DMS 273 treated with DMSO at 0.1 percent for 48 hours (cell line): ENCODE measurements at places on chromosomes 3 and 15.

GRCh38 chr15:36659917-36660316 is 80.5 kb downstream of the CDIN1 start:
- DNase-seq, result no peak

GRCh38 chr15:75517233-75517632 is 61.9 kb downstream of the PTPN9 start:
- DNase-seq, result no peak

GRCh38 chr3:195150181-195151118 is 120.5 kb downstream of the XXYLT1 start:
- no peak for DNase-seq

DNA sequence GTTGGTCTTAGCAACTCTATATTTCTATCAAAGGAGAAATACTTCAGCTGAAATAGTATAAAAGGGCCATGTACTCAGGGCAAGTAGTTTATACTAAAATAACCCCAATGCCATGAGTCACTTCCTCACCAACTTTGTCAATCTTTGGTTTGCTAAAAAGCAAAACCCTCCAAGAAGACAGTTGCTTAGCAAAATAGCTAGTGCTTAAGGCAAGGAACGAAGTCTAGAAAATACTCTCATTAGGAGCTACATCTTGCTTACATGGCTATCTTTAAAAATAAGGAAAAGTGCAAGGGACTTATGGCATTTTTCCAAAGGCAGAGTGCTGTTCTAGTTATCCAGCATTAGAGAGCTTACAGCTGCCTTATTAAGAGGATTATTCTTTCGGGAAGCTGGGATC is 28.4 kb downstream of the P3H2 start:
- DNase-seq, result no peak

DNA sequence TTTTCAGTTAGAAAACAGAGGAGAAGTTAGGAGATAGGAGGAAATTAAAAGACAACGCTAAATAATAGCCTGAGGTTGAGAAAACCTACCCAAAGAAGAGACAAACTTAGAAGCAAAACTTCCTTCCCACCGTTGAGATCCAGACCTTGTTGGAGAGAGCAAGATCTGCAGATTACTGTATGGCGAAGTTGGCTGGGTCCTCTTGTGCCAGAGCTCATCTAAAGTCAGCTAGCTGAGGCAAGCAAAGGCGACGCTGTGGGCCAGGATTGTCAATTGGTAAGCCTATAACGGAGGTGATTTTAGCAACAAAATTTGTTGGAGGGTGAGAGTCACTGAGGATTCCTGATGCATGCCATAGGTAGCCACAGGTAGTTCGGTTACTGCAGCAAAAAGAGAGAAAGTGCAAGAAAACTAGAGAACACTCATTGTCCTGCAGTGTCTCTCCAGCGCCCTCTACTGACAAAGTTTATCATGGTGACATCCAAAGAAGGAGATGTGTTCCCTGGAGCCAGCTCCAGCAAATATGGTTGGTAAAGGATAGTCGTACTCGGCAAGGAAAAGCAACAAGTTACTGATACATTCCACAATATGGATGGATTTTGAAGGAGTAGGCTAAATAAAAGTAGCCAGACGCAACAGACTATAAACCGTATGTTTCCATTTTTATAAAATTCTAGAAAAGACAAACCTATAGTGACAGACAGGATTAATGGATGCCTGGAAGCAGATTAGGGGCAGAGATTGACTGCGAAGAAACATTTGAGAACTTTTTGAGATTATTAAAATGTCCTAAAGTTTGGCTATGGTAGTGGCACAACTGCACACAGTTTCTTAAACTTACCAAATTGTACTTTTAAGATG is 9.8 kb upstream of the OR5K4 start:
- no peak for DNase-seq

DNA sequence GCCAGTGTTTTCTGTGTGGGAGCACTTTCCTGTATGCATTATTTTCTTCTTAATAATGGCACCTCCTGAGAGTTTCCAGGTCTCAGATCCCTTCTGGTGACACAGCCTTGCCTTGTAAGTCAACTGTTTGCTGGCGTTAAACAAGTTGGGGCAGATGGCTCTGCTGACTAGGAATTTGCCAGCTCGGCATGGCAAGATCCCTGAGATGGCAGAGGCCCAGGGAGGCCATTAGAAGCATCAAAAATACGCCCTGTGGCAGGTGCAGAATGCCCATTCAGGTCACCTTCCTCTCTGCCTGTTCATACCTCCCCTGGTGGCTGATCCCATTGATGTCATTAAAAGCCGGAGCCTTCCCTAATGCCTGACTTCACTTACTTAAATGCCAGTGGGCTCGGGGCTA is 320.9 kb upstream of the CTDSPL start:
- peak; percentile 7 for DNase-seq

- no peak for DNase-seq
Observed at GRCh38 chr15:38134252-38134651, 118.4 kb upstream of the SPRED1 start.

- no peak for DNase-seq
Observed at GRCh38 chr15:59657635-59658125, 365 bp upstream of the GTF2A2 start.

- DNase-seq, result peak; percentile 48
Observed at GRCh38 chr3:113271189-113271588, 59.8 kb downstream of the BOC start.

- DNase-seq, result no peak
Observed at GRCh38 chr15:45904019-45904418, 269.2 kb downstream of the SQOR start.

GRCh38 chr3:138038725-138039462 is 28.9 kb downstream of the CLDN18 start:
- DNase-seq, result no peak

- no peak for DNase-seq
Observed at GRCh38 chr3:73056014-73056844, 5.2 kb upstream of the EBLN2 start.

GRCh38 chr3:147422196-147422595 is 13.0 kb downstream of the ZIC1 start:
- DNase-seq, result no peak

DNA sequence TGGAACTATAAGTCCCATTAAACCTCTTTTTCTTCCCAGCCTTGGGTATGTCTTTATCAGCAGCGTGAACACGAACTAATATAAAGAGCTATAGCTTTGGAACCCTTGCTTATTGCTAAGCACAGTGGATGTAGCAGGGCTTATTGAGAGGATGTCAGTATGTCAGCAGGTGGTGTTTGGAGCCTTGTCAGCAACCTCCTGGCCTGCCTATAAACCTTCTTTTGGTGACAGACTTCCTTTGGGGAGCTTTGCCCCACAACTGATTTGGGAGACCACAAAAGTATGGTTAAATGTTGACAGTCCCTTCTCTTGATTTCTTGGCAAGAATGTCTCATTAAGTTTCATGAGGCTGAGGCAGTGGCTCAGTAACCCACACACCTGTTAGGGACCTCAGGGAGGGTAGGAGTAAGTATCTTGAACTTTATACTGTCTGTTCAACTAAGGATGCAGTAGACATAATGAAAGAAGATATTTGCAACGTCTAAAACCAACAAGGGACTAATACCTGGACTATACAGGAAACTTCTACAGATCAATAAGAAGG is 14.8 kb downstream of the CCNDBP1 start:
- no peak for DNase-seq

DNA sequence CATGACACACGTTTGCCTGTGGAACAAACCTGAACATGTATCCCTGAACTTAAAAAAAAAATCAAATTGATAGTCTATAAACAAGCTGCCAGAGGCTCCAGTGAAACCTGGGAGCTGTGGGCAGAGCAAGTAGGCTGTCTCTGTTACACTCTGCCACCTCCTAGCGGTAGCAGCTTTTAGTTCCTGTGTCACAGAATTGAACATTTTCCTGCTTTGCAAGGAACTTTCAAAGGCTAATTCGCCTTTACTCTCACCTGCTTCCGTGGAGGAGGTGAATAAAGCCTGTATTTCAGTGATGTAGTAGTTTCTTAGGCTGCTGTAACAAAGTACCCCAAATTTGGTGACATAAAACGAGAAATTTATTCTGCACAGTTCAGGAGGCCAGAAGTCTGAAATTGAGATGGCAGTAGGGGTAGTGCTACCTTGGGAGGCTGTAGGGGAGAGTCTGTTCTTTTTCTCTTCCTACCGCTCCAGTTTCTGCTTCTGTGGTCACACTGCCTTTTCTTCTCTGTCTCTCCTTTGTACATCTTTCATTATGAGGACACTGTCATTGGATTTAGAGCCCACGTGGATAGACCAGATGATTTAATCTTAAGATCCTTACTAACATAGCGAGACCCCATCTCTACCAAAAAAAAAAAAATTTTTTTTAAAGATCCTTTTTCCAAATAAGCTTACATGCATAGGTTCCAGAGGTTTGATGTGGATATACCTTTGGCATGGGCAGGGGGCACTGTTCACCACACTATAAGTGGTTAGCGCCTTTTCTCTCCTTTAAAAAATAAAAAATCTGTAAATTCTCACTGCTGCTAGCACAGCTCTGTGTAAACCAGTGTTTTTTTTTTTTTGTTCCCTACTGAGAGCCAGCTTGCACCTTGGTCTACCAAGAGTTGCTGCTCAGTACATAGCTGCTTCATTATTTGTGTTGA is 25.3 kb downstream of the FBXO22 start:
- DNase-seq, result no peak

DNA sequence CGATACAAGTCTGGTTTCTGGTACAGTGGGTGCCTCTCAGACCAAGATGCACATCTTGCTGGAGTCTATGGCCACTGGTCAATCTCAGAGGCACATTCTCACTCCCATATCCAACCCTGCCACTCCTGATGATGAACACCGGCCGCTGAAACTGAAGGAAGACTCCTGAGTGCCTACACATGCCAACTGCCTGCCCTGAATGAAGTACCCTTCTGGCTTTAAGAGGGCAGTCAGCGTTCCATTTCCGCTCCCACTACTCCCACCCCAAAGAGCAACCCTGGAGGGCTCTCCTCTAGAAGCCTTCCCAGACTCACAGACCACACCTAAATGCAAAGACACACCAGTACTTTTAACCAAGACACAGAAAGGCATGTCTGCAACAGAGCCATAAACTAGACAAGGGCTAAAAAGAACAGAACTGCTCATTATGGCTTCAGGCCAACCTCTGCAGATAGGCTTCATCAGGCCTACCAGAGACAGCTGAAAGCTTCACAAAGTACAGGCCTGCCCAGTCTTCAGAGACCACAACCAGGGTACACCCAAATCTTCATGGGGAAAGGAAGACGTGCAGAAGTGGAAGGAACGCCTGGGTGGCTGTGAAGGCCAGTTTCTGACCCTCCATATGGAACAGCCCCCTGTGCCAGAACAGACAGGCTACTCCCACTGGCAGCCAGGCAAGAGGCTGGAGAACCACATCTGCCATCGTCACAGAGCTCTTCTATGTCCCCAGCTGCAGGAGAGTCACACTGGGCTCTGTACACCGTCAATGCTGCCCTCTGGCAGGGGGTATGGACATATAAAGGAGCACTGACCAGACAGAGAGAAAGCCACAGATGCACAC is 14.3 kb downstream of the ANP32A start:
- no peak for DNase-seq

- DNase-seq, result no peak
Observed at GRCh38 chr3:127831723-127832172, 9.4 kb upstream of the MGLL start.

- DNase-seq, result no peak
Observed at GRCh38 chr15:37099319-37100108, 835 bp downstream of the MEIS2 start.

DNA sequence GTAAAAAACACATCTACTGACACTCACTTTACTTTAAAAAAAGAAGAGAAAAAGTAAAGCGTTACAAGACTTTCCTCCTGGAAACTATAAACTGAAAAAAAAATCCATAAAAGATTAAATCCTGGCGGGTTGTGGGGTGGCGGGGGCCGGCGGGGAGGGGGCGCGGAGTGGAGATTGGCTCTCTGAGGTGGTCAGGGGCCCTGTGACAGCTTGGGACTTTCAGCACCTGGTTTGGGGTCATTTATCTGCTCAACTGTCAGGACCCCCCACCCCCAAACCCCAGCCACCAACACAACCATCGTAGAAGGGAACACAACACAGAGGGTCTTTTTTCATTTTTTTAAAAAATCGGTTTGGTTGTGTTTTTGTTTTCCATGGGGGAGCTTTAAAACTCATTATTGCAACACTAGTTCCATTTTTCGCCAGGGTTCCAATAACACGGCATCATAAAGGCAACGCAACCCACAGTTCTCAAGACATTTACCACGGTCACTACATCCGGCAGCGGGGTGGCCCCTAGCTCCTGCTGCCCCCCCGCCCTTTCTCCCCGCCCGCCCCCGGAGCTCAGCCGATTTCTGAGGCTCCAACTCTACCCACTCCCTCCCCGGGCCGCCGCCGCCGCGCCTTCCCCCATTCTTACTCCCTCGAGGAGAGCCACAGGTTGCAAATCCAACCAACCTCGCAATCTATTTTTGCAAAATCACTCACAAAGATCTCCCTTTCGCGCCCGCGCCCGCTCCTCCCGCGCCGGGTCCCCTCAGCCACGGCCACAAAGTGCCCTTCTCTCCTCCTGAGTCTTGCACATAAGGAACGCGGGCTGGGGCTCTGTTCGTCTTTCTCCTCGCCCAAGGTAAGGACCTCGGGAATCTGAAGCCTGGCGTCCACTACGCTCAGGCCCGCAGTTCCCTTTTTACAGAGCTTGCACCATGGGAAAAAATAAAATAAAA is 1.8 kb downstream of the BCL6 start:
- no peak for DNase-seq

DNA sequence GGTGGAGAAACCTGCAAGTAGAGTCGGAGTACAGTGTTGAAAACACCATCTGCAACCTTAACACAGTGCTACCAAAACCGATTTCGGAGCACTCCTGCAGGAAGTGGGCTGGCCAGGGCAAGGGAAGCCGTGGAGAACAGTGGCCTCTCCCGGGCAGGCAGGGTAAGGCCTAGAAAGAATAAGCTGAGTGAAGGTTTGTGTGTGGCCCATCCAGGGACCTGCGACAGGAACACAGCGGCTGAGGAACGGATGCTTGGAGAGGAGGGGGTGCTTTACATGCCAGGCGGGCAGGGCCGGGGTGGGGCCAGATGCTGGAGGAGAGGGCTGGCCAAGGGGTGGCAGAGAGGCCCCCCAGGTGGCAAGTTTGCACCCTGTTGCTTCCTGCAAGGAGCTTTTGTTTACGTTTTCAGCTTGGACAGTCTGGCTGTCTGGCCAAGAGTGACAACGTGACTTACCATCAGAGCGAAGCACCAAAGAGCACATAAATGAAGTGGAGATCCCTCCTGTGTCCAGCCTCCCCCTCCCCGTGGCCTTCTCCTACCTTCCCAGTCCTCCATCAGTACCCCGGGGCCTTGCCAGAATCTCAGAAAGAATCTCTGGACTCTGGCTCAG is 156.5 kb downstream of the PGPEP1L start:
- peak; percentile 54 for DNase-seq
